ENCODE measurements at places on chromosomes 2 and 18.

DNA sequence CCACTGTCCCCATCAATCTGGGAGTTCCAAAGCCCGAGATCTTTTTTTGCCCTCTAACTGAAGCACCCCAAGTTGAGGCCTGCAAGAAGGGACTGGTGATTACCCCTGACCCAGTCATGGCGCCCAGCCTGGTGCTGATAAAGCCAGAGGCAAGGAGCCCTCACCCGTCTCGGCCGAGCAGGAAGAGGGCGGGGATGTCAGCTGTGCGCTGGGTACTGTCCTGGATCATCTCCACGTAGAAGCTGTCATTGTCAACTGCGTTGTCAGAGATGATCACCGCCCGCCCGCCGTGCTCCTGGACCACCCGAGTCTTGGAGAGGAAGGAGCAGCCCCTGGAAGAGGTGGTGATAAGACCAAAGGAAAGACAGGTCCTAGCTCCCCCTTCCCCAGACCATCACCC is 4.4 kb downstream of the PRADC1 start:
- no peak for DNase-seq

GRCh38 chr2:105110295-105110829 is 72.5 kb downstream of the MRPS9 start:
- DNase-seq: no peak

DNA sequence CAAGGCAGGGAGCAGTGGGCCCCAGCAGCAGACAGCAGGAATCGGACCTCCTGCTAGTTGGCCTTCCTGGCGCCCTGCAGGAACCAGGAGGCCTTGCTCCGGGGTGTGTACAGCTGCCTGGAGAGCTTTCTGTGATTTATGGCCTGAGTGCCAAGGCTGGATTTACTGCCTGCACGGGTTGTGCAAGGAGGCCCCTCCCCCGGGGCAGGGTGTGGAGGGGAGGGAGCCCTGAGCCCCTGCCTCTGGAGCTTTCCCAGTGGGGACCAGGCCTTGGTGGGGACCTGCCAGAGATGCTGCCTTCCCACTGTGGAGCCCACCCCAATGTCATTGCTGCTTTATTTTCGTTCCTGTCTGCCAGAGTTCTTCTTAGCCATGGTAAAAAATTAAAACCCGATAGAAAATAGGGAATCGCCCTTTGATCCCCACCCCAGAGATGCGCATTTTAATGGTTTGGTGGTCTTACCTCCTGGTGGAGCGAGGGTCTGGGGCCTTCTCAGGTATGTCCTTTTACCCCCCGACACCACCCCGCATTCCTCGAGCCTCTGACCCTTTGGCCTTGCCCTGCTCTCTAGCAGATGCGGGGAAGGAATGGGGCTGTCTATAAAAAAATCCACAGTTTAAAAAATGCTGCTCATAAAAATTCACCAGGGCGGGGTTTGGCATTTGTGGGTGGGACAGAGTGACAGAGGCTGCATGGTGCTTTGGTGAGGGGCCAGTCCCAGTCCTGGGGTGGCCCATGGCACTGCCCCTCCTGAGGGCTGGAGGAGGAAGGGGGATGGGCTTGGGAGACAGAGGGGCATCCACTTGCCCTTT is 6.9 kb upstream of the RALB start:
- DNase-seq: no peak

DNA sequence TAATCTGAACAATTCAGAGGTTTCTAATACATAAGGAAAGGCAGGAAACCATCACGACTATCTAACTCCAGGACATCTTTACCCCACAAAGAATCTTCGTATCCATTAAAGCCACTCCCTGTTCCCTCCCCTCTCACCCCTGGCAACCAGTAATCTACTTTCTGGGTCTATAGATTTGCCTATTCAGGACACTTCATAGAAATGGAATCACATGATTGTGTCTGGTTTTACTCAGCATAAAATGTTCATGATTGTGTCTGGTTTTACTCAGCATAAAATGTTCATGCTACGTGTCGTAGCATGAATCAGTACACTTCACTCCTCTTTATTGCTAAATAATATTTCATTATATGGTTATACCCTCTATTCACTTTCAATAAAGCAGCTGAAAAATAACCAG is 11.6 kb downstream of the FECH start:
- DNase-seq: no peak

Data from CD4-positive, alpha-beta T cell treated with Interleukin-6 for 4 hours (primary cell).